ENCODE measurements at places on chromosomes 12 and 14.

DNA sequence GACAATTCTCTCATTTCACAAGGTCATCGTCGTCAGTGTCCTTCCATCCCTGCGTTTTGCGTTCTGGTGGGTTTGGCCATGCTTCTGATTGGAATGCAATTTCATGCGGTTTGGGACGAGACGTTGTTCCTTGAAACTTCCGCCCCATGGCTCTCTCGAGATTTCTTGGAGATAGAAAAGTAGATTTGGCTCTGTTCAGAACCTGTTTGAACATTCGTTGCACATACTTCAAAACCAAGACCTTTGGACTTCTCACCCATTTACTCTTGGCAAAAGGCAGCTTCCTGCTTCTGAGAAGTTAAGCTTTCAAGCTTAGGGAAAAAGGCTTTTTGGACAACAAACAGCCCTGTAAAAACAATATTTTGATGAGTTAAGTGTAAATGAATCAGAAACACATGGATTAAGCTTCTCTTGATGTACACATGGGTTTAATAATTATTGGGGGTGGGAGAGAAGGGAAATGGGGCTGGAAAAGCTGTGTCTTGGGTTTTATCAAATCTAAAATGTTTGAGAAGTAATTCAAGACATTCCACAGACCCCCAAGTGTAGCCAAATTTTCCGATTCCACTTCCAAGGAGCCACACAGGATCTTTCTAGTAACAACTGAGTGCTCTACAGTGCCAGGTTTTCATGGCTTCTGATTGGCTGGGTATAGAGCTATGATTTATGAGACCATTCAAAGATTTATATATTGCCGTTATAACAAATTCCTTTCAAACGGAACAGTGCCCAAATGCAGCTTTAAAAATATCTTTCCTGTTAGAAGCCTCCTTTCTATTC lies 467.2 kb downstream of the MED13L start:
- no peak for DNase-seq

GRCh38 chr12:79673354-79673753 lies 17.4 kb downstream of the PAWR start:
- DNase-seq = no peak

- no peak for DNase-seq
Measured at GRCh38 chr14:74488786-74489397, 4.2 kb downstream of the NPC2 start.

DNA sequence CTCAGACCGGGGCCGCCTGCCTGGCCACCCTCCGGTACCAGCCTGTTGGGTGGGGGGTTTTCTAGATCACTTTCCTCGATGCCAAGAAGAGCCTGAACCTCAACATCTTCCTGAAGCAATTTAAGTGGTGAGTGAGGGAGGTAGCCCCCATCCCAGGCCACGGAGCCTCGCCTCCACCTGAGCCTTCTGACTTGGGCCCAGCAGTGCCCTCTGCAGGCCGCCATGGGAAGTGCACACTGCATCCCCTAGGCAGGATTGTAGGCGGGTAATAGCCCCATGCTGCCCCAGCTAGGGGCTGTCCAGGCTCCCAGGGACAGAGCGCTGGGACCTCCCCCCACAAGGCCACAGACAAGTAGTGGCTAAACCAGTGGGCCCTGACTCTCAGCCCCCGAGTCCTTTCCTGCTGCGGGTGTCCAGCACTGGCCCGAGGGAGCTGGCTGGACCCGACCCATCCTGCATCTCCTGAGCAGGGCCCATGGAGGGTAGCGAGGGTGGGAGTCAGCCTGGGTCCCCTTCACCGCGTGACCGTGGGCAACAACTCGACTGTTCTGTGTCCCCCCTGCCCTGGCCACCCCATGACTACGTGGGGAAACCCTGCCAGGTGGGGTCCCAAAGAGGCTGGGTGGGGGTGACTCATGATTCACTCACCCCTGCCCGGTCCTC lies 15.3 kb upstream of the ADSS1 start:
- DNase-seq = peak; percentile 52

- DNase-seq = no peak
Measured at GRCh38 chr12:22858849-22859570, 234.0 kb downstream of the ETNK1 start.

- no peak for DNase-seq
Measured at GRCh38 chr12:69002969-69003368, 70.0 kb upstream of the CPM start.

- no peak for DNase-seq
Measured at GRCh38 chr14:92563765-92564285, 50.2 kb downstream of the RIN3 start.

GRCh38 chr12:124588751-124589267 lies 21.4 kb upstream of the NCOR2 start:
- DNase-seq = peak; percentile 13

DNA sequence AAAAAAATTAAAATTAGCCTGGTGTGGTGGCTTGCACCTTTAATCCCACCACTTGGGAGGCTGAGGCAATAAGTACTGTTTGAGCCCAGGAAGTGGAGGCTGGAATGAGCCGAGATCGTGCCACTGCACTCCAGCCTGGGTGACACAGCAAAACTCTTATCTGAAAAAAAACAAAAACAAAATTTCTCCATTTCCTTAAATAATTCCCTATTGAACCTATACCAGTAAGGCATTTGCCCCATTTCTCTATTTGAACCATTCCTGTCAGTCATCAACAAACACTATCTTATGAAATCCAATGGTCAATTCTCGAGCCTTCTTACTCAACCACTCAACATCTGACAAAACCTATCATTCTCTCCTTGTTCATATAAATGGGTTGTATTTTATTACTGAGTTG lies 14.7 kb downstream of the SLC2A14 start:
- no peak for DNase-seq

GRCh38 chr14:103716091-103716801 lies 636 bp downstream of the ZFYVE21 start:
- DNase-seq = no peak

- DNase-seq = no peak
Measured at GRCh38 chr12:14505626-14506596, 61.8 kb downstream of the PLBD1 start.

DNA sequence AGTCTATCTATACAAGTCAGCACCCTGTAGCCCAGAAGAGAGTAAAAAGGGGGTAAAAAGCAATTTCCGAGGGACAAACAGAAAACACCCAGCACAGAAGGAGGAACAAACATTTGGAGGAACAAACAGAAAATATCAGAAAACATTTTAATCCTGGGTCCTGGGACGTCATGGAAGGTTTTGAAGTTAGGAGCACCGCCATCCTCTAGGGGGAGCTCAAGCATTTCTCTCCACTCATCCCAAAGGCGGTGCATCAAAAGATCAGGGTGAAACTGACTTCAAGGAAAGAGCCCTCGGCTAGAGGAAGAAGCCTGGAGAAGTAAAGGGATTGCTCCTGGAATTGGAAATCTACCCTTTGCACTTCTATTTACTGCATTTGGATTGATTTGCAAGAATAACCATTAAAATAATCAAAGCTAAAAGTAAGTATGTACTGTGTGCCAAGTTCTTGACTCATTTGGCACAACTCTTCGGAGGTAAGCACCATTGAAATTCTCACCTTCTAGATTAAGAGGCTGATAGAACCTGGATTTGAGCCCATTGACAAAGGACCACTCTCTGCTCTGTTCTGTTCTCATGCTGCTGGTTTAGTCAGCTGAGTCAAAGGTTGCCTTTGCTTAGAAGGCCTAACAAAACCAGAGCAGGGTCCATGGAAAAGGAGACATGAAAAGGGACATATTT lies 17.2 kb upstream of the POC1B start:
- DNase-seq = peak; percentile 28

- no peak for DNase-seq
Measured at GRCh38 chr12:90921536-90921935, 33.4 kb downstream of the CCER1 start.

- no peak for DNase-seq
Measured at GRCh38 chr12:20101046-20101445, 267.3 kb upstream of the PDE3A start.

- no peak for DNase-seq
Measured at GRCh38 chr14:89164168-89165073, 252.6 kb downstream of the FOXN3 start.

Data from stimulated activated CD8-positive, alpha-beta memory T cell treated with anti-CD3 and anti-CD28 coated beads, Interleukin-4, amount 100 ng/mL, for 1 hour (primary cell).